ENCODE measurements at places on chromosomes 7 and 10.
A peak's percentile ranks its signal among the peaks of the same experiment; 100 is the strongest.

- DNase-seq = no peak
Measured at GRCh38 chr10:61702584-61702983, 39.9 kb downstream of the CABCOCO1 start.

DNA sequence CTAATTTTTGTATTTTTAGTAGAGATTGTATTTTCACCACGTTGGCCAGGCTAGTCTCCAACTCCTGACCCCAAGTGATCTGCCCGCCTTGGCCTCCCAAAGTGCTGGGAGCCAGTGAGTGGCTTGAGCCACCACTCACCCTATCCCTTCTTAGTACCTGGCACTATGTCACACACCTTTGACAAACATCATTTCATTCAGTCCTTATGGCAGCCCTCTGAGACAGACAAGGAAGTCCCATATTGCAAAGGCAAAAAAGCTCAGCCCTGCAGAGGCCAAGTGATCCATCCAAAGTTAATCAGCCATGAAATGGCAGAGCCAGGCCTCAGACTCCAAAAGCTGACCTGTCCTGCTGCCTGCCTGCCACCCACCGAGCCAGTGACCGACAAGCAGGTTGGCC, 39.9 kb upstream of the ECHDC3 start:
- DNase-seq = no peak

GRCh38 chr7:156015237-156016020, 203.2 kb upstream of the SHH start:
- no peak for DNase-seq

- no peak for DNase-seq
Measured at GRCh38 chr10:43109671-43110249, 28.5 kb upstream of the CSGALNACT2 start.

DNA sequence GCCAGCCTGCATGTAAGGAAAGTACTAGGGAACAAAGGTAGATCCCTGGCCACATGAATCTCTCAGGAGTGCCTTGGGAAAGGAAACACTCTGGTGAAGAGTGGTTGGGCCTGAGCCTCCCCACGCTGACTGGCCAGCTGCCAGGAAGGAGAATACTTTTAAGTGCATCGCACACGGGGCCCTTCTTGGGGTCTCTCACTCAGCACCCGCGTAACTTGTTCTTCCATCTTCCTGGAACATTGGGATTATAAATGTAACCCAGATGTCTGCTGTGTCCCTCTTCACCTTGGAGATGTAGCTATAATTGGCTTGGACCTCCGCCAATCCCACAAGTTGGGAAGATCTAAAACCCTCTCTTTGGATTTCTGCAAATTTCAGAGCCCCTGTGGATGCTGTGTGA, 4.4 kb upstream of the GLI3 start:
- DNase-seq = no peak

- no peak for DNase-seq
Measured at GRCh38 chr7:74012842-74013249, 15.1 kb upstream of the ELN start.

DNA sequence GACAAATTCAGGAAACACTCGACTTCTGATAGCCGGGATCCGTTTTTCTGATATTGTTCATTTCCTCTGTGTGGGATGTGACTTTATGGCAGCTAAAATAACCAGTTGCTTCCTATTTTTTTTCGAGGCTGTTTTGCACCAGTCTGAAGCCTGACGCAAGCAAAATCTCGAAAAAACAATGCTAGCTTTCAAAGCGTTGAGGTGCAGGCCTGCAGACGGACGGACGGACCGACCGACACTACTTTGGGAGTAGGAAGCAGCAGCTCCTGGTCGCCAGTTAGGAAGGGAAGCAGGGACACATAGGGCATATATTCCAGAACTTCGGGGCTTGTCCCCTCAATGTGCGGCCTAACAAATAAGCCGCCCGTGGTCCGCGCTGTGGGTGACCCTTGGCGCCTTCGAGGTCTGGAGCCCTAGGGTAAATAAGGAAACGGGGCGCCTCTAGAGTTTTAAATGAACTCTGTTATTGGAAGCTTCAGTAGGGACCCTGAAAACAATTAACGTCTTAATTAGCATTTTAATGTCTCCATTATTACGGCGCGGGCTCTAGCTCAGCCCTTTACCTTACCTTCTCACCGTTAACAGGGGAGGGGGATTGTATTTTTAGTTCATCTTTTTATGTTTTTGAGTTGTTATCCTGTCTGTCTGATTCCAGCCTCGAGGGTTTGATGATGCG, 1.3 kb downstream of the HHEX start:
- DNase-seq = peak; percentile 73

- DNase-seq = peak; percentile 40
Measured at GRCh38 chr7:133344275-133344674, 91.4 kb downstream of the EXOC4 start.

GRCh38 chr7:105826143-105826542, 50.3 kb downstream of the ATXN7L1 start:
- DNase-seq = no peak

DNA sequence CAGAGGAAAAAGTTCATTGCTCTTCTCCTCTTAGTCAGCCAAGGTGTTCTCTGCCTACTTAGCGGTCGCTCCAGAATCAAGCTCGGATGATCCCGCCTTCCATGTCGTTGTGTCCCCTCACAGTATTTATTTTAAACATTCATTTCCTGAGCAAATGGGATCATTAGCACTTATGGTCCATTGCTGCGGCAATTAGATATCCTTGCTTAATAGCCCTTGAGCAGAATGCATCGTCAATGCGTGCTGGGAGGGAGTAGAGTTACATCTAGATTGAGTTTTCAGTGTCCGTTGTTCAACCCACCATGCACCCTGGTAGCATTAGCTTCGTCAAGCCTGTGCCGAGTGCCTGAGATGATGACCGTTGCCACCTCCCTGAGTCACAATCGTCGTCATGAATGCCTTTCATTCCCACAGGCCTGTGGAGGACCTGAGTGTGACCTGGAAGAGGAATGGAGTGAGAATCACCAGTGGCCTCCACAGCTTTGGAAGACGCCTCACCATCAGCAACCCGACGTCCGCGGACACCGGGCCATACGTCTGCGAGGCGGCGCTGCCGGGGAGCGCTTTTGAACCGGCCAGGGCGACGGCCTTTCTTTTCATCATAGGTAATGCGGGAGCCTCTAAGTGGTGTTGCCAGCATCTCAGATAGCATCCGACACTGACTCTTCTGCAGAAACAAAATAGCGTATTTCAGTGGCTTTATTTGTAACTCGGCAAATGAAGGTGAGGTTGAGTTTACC, 650.4 kb downstream of the SDK1 start:
- DNase-seq = no peak

DNA sequence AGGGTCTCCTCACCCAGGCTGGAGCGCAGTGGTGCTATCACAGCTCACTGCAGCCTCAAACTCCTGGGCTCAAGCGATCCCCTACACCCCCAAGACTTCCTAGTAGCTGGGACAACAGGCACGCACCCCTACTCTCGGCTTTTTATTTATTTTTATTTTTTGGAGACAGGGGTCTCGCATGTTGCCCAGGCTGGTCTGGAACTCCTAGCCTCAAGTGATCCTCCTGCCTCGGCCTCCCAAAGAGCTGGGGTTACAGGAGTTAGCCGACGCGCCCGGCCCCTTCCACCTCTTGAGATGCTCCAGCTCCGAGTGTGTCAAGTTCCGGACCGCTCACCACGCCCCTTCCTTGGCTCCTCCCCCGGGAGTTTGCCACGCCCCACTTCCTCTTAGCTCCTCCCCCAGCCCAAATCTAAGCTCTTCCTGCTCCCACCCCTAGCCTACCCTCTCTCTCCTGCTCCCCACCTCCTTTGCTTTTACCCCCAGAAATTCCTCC, 6.3 kb downstream of the NAT16 start:
- DNase-seq = peak; percentile 76

DNA sequence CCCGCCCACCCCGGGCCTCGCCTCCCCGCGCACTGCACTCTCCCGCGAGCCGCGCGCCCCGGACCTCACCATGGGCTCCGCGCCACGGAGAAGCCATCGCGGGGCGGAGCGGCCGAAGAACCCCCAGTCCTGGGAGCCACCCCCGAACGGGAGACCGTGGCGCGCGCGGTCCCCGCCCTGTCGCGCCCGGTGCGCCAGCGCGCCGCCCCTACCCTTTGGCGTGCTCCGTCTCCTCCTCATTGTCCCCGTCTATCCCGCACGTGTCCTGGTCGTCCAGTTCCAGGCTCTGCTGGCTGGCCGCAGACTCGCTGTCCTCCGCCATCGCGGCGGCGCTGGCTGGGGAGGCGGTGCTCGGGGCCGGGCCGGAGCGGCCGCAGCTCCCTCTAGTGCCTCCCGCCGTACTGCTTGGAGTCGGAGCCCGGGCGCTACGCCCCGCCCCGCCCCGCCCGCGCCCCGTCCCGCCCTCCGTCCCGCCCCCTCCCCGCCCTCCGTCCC, at the start of gene NMT2:
TSS of gene NMT2 (minus strand) at position 403 of the 495 bp plus-strand sequence. CDS start at position 322, 81 bp downstream.
- peak; percentile 75 for DNase-seq

DNA sequence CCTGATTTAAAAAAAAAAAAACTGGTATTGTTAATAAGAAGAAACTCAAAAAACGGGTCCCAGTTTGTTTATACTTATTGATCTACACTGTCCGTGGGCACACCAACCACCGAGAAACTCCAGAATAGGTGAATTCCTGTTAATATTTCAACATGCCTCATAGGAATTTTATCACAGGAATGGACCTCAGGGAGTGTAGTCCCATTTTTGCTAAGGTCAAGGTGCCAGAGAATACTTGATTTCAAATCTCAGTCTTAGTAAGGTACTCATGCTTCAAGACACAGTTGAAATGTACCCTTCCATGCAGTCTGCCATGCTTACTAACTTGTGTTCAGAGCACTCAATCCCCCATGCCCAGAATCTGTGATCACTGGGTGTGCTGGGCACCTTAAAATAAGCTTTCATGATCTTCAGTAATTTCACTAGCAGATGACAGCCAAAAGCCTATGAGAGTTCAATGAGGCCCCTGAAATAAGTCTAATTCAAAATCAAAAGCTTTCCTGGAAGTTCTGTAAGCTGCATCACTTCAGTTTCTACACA, 385.7 kb downstream of the TNS3 start:
- no peak for DNase-seq

- DNase-seq = peak; percentile 79
Measured at GRCh38 chr10:14588084-14588937, 186.4 kb downstream of the FAM107B start.

DNA sequence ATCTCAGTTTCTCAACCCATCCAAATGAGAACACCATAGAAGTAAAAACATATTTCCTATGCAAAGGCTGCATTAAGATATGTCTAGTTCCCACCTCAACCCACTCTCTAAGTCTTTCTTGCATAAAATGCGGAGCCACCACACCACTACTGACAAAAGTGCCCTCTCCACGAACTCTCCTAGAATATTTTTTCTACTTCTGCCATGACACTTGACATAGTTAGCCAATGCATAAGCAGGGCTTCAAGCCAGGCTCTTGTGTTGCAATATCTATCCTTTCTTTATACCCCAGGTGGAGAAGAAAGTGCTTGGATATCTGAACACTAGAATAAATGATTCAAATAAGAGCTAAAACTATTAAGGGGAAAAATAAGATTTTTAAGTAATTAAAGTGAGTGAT, 465.2 kb downstream of the NRG3 start:
- DNase-seq = no peak
